NT2/D1 (cell line): ENCODE measurements at places on chromosomes 4 and X.
A peak's percentile ranks its signal among the peaks of the same experiment; 100 is the strongest.

GRCh38 chr4:185523862-185524261, 11.4 kb downstream of the PDLIM3 start:
- no peak for DNase-seq

- no peak for DNase-seq
Measured at GRCh38 chr4:1099684-1100335, 13.6 kb downstream of the RNF212 start.

DNA sequence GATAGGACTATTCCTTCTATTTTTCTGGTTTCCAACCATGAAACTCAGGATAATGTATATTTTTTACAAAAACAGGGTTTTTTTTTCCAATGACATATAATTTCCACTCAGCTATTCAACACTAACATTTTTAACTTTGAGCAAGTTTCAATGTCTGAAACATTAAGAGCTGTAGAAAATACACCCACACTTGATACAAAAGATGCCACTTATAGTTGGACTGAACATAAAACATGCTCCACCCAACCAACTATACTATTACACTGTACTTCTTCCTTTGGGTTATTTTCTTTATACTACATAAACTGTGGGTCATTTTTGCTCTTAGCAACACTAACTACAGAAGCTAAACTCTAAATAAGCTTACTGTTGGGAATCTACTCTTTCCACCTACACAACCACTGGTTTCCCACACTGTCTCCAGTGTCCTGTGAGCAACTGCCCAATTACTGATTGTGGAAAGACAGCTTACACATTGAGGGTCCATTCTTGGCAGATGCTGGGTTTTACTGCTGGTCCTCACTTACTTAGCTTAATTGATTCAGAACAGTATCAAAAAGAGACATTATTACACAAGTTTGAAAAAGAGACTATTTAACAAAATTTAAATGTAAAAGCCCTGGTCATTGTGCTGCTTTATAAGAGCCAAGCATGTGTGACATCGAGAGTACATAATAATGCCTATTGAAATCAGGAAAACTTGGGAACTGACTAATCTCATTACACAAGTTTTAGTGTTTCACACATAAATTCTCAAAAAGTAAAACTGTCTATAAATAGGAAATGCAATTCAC, 6.3 kb downstream of the AMMECR1 start:
- no peak for DNase-seq

DNA sequence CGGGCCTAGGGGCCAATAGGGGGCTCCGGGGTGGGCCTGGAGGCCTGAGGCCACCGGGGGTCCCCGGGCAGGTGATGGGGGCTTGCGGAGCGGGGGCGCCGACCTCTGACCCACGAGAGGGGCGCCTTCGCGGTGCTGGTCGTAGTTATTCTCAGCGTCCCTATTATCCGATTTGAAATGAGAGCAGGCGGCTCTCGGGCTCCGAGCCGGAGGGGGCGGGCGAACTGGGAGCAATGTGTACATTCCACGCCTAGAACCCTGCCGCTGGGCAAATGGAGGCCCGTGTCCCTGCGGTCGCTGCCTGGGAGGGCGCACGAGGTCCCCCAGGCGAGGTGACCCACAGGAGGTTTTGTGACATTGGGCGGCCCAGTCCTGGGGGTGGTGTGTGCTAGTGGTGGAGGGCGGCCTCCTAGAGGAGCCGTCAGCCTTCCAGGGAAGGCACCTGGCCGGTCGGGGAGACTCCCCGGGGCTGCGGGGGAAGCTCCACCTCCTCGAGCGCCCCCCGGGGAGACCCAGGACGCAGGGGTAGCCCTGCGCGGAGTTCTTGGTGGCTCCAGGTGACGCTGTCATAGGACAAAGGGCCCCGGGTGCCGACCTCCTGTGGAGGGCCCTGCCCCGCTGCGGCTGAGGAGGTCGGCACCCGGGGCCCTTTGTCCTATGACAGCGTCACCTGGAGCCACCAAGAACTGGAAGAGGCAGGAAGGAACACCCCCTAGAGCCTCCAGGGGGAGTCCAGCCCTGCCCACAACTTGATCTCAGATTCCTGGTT, 102.6 kb upstream of the PRKX start:
- no peak for DNase-seq

DNA sequence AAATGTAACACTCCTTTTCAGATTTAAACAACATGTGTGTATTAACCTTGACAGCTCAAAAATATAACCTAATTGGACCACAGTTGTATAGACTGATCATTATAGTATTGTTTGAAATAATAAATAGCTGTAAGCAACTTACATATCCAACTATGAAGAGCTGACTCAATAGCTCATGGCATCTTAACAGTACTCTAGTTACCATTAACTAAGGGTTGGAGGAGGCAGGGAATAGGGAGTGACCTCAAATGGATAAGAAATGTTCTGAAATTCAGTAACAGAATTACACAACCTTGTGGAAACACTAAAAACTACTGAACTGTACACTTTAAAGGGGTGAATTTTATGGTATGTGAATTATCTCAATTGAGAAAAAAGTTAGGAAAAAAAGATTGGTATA, 136.5 kb upstream of the CPEB2 start:
- DNase-seq, result no peak

- no peak for DNase-seq
Measured at GRCh38 chrX:37863728-37864127, 16.4 kb upstream of the DYNLT3 start.

DNA sequence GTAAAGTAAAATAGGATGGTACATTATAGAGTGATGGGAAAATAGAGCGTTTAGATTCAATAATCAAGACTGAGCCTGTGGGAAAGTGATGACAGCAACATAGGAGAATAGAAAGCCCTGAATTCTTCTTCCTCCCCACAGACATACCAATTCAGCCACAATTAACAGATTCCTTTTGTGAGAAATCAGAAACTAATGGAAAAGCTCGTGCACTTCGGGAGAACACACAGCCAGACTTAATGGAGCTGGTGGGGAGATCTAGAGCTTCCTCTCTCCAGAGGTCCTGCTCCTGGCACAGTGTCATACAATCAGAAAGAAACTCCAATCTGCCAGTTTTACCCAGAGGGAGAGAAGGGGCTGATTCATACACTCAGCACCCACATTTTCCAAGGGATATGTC, 676.3 kb upstream of the BOD1L1 start:
- DNase-seq, result no peak

GRCh38 chr4:159269116-159269515, 166.2 kb downstream of the RAPGEF2 start:
- no peak for DNase-seq

DNA sequence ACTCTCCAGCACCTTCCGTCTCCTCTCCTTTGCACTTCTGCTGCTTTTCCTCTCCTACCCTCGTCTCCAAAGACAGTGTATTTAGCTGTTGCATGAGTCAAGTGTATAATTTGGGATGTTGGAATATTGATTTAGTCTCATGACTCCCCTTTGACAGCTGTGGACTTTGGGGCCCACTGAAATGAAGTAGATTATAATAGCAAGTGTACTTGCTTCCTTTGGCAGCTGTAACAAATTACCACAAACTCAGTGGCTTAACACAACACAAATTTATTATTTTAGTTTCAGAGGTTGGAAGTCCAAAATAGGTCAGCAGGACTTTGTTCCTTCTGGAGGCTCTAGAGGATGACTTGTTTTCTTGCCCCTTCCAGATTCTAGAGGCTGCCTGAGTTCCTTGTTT, 29.5 kb upstream of the MSL3 start:
- DNase-seq, result no peak

- DNase-seq, result no peak
Measured at GRCh38 chr4:55887594-55887993, 34.1 kb downstream of the EXOC1 start.

- no peak for DNase-seq
Measured at GRCh38 chrX:69968950-69969349, 80.8 kb downstream of the AWAT2 start.

GRCh38 chrX:150544222-150544787, 24.1 kb upstream of the MTM1 start:
- DNase-seq, result no peak

- no peak for DNase-seq
Measured at GRCh38 chr4:77881460-77882295, 19.0 kb downstream of the MRPL1 start.

- DNase-seq, result no peak
Measured at GRCh38 chrX:12657881-12658280, 133.3 kb upstream of the PRPS2 start.

GRCh38 chr4:8021796-8022195, 82.1 kb upstream of the AFAP1 start:
- no peak for DNase-seq

DNA sequence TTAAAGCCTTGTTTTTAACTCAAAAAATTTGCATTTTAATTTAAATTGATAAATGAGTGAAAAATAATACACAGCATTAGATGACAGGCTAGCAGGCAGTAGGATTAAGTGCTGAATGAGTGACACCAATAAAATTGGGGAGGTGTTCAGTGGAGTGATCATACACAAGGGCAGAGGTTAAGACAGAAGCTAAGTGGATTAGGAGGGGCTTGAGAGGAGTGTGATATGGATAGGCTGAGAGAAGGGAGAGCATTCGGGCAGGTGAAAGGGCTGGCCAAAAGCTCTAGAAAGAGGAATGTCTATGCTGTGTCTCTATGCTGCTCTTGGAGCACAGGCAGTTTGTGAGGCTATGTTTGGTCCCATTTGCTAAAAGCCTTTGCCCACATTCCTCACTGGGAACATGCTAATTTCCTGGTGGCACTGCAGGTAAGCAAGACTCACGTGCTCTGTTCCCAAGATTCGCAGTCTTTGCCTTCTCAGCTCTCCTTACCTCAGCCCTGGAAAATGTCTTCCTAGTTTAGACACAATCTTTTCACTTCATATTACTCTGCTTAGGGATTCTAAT, 52.8 kb upstream of the CCSER1 start:
- DNase-seq, result peak; percentile 1

GRCh38 chr4:39037491-39037825, 5.2 kb upstream of the TMEM156 start:
- no peak for DNase-seq

- DNase-seq, result no peak
Measured at GRCh38 chrX:95718746-95719145, 965.9 kb upstream of the DIAPH2 start.

- no peak for DNase-seq
Measured at GRCh38 chr4:47287735-47288134, 175.8 kb downstream of the COMMD8 start.

- no peak for DNase-seq
Measured at GRCh38 chr4:150116506-150116905, 38.3 kb downstream of the DCLK2 start.

DNA sequence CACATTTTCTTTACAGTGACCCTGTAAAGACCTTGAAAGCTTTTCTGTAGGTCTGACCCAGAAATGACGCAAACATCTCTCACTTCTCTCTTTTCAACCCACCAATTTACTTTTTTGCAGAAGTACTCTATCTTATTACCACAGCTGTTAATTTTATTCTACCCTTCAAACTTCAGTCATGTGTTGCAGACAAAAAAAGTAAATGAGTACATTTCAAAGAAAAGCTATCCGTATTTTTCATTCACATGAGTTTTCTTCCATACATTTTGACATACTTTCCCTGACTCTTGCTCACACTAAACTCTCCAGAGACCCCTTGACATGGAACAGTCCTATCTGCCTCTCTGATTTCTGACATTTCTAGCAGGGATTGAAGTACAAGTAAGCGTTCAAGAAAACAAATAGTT, 51.7 kb downstream of the SLC7A11 start:
- no peak for DNase-seq

GRCh38 chr4:76704133-76704881, 193.6 kb downstream of the SOWAHB start:
- DNase-seq, result peak; percentile 54

- no peak for DNase-seq
Measured at GRCh38 chr4:169652535-169652934, 32.2 kb downstream of the CLCN3 start.

DNA sequence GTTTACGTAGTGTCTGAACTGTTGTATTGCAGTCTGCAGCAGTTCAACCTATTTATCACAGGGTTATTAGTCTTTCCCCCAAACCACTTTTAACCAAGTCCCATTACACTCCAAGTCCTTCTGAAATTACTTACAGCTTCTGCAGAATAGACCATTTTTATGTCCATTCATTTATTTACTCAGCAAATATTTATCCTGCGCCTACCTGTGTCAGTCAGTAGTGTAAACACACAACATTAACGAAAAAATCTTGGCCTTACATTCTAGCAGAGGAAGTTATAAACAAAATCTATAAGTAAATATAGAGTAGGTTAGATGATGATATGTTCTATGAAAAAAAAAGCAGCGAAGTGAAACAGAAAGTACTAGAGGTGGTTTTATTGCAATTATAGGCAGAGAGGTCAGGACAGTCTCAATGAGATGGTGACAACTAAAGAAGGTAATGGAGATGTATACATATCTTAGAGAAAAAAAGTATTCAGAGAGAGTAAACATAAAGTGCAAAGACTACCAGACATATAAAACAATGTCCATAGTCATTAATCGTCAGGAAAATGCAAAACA, 534.7 kb downstream of the KCNIP4 start:
- no peak for DNase-seq

DNA sequence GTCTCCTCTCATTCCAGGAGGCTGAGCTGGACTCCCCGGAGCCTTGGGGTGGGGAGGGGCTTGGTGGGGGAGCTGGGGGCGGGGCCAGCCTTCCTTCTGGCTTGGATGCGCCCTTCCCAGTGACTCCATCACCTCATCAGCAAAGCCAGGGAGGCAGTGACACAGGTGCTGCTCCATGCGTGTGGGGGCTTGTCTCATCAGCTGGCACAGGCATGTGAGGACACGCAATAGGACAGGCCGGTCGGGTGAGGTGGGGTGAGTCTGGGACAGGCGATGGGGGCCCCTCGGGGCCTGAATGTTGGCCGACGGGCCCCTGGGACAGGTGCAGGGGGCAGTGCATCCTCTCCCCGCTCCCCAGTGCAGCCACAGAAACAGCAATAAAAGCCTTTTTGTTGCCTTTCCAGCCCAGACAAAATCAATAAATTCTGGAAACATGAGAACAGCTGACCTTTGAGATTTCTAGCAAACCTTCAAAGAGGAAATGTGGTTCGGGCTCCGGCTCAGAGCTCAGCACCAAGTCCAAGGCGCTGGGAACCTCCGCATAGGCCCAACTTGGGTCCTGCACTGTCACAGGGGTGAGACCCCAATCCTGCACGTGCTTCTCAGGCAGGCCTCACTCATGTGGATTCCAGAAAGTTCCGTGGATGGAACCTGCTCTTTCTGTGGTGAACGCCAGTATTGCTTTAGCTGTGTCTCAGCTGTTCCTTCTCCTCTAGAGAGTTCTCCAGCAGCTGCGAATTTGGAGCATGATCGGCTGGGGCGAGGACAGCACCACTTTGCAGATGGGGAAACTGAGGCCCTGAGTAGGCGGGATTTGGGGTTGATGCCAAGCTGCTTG, 18.5 kb downstream of the ADRA2C start:
- DNase-seq, result no peak

DNA sequence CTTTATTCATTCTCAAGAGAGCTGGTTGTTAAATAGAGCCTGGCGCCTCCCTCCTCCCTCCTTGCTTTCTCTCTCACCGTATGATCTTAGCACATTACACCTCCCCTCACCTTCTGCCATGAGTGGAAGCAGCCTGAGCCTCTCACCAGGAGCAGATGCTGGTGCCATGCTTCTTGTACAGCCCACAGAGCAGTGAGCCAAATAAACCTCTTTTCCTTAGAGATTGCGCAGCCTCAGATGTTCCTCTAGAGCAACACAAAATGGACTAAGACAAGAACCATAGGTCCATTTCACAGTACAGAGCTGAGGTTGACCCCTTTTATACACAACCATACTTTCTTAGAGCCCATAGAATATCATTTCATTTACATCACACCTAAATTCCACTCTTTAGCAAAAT, 10.1 kb upstream of the TMEM144 start:
- DNase-seq, result no peak
